ENCODE measurements at places on chromosomes 12 and 14.
A peak's percentile ranks its signal among the peaks of the same experiment; 100 is the strongest.

GRCh38 chr12:29245246-29245645, 96.2 kb downstream of the FAR2 start:
- no peak for DNase-seq

DNA sequence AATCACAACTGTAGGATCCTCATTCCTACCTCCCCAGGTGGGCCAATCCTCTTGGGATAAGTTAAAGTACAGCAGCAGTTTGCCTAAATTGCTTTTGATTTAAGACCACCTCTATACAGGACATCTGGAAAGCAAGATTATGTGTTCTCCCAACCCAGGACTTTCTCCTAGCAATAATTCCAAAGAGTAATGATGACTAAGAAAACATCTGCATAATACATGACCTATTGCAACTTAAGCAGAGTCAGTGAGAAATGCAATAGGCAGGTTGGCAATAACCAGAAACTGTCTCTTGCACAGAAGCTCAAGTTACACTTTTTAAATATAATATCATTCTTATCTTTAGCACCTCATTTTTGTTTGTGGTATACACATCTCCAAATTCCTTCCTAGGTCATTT, 275.4 kb downstream of the TRHDE start:
- DNase-seq: no peak

GRCh38 chr14:59022144-59022543, 166.3 kb upstream of the DAAM1 start:
- DNase-seq: no peak

- DNase-seq: peak; percentile 91
Observed at GRCh38 chr14:92680781-92681650, 67.4 kb downstream of the LGMN start.

DNA sequence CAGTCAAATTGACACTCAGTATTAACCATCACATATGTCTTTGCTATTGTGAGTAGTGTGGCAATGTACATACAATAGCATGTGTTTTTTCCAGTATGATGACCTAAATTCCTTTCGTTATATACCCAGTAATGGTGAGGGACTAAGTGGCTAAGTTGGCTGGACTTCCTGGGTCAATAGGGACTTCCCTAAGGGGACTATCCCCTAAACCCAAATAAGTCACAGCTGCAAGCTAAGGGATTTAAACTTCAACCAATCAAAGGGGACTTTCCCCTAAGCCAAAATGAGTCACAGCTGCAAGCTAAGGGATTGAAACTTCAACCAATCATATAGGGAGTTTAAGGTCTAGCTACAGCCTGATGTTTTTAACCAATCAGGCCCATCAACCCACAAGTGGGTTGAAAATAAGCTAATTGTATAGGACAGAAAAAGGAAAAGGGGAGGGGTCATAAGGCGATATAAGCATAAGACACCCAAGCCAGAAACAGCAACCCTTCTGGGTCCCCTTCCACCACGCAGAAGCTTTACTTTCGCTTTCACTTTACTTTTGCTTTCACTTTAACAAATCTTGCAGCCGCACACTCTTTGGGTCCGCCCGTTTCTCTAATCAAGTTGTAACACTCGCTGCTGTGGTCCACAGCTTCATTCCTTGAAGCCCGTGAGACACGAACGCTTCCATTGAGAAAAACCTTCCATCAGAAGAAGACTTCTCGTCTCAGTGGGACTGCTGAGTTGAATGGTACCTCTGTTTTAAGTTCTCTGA, 404.4 kb downstream of the FLRT2 start:
- DNase-seq: no peak

DNA sequence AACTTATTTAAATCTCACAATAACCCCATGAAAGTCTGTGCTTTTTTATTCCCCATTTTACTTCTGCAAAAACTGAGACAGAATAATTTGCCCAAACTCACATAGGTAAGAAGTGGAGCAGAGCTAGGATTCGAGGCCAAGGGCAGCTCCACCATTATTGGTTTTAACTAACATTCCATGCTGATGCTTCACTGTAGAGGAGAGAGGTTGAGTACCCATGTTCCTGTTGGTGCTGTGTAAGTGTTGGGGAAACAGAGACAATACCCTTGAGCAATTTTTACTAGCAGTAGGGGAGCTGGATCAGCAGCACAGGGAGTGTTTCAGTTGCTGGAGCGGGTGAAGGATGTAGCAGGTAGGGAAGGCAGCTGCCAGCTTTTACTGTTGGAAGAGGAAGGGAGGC, 21.1 kb downstream of the RASSF8 start:
- no peak for DNase-seq

DNA sequence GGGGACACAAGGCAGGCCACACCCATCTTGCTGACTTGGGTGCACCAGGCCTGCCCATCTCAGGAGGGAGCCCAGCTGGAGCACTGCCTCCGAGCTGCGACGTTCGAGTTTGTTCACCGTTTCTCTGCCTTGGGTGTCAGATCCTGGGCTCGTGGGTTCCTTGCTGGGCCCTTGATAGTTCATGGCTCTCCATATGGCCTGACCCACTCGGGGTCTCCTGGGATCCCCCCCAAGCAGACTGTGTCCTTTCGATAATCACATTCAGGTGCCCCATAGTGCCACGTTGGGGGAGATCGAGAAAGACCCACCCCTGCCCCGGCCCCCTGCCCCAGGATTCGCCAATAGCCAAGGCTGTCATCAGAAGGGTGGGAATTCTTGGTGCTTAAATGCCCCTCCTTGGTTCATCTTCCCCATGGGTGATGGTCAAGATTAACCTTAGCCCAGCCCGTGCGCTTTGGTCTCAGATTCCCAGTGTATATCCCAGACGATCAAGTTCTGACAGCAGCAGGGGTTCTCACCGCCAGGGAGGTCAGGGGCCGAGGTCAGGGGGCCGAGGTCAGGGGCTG, 7.4 kb downstream of the RFLNA start:
- DNase-seq: no peak

All from brain (organoid and tissue), 16 donors.